ENCODE measurements at places on chromosomes 6 and 20. TPM values are rescaled to one million over a fixed set of nuclear protein-coding genes. Genes with fewer than 3 reads are reported as not detected.

Gene HTR1E
- total RNA-seq = not detected

Gene CNR1
- total RNA-seq = 0.42 TPM

Gene SPDEF
- 0.31 TPM for total RNA-seq

Gene LAMA5
- total RNA-seq = 1.2 TPM

Gene KHDC1L
- total RNA-seq = not detected

Gene NNAT
- total RNA-seq = not detected

Gene TINAG
- total RNA-seq = not detected

Gene VGLL2
- total RNA-seq = 0.10 TPM

Gene SLC4A11
- total RNA-seq = 0.21 TPM

Gene ULBP1
- total RNA-seq = 0.10 TPM

Gene PSORS1C2
- not detected for total RNA-seq
